ENCODE measurements at places on chromosomes 3 and 15.

GRCh38 chr3:125055331-125055912 lies 375 bp downstream of the HEG1 start:
- DNase-seq = no peak

DNA sequence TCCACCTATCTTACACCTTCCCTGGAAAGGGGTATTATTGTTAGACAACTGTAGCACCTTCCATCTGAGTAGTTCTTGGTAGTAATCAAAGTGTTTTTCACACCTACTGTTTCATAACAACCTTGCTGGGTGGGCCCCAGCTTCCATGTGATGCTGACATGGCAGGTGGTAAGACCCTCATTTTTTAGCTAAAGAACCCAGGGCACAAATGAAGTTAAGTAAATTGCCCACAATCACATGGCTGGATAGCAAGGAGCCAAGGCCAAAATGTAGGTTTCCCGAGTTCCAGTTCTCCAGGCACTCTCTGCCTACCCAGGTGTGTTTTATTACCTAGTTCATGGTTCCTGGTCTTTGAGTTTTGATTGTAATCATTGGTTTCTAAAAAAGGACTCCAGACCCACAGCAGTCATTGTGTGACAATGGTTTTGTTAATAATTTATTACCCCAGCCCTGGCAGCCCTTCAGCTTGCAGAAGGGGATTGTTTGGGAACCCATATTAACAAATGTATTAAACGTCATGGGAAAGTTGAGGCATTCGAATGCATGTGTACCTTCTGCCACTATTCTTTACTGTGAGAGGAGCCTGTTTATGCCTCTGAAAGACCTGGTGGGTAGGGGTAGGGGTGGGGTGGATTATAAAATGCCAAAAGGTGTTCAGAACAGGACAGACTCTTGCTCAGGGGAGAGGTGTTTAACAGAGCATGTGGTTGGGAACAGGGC lies 222.2 kb upstream of the BHLHE40 start:
- no peak for DNase-seq

- DNase-seq = no peak
Observed at GRCh38 chr15:38864827-38865581, 300.4 kb upstream of the RASGRP1 start.

GRCh38 chr3:194368918-194369317 lies 625 bp downstream of the LRRC15 start:
- no peak for DNase-seq

DNA sequence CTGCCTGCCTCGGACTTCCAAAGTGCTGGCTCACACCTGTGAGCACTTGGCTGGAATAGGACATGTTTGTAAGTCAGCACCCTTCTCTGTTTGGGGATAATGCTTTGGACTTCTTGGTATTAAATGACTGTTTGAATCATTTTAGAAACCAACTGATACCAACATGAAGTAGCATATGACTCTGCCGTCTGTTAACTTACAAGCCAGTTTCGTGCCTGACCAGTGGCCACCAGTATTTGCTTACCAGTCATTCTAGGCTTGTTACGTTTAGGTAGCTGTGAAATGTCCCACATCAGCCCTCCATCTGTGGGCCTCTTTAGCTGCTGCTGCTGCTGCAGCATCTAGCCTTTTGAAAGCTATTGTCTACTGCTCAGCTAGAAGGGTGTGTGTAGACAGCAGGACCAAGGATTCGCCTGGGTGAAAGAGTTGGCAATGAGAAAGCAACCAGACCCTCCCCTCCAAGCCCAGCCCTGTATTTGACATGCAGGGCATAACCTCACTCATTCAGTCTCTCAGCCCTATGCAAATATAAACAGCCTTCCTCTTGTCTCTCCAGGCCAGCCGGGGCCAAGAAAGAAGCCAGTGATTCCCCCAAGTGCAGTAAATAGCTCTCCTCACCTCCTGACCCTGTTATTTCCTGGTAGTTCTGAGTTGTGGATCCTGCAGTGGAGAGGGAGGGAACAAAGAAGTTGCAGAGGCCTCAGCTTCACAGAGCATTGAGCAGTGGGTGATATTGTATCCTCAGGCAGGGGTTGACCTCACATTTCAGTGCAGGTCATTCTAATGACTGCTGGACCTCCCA lies 51.0 kb downstream of the NKIRAS1 start:
- DNase-seq = peak; percentile 16
